PC-9 (cell line): ENCODE measurements at places on chromosomes 12 and 14.

DNA sequence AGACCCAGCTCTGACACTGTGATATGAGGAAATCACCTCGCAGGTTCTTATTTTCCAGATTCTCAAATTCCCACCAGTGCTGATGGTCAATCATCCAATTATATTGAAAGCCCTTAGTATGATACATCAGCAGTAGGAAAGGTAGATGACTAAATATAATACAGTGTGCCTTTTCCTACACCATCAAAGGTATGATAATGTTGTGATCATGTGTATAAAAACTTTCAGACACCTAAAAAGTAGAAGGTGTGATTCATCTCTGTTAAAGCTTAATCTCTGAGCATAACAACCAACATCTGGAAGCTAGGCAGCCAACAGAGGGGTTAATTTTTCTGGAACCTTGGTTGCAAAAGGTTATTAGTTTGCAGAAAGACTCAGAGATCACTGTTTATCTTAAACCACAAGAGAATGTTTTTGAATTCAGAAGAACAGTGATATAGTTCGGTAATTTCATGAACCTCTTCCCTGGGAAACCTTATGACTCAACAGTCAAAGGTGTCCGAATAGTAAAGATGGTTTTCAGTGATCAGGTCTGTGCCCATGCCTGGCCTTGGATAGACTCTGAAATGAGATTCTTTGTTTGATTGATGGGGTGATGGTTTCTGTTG lies 122.5 kb downstream of the ETV6 start:
- peaks cover 13% of the 10 kb centered on the region for H3K4me1 ChIP-seq
- H3K27ac ChIP-seq, result peak overlapping the region; percentile 54
- peaks cover 7% of the 10 kb centered on the region; the same call in 1 of the 2 replicates for H3K36me3 ChIP-seq
- DNase-seq, result peak; percentile 61

GRCh38 chr12:26122681-26123481 lies 2.0 kb downstream of the BHLHE41 start:
- H3K36me3 ChIP-seq, result peaks cover 15% of the 10 kb centered on the region
- peak; percentile 63 for DNase-seq
- no peaks in the 10 kb centered on the region for H3K27me3 ChIP-seq
- H3K27ac ChIP-seq, result peak overlapping the region; percentile 97
- peaks cover 48% of the 10 kb centered on the region for H3K4me1 ChIP-seq

- DNase-seq, result no peak
- no peak overlapping the region for H3K27ac ChIP-seq
- H3K36me3 ChIP-seq, result no peaks in the 10 kb centered on the region
Observed at GRCh38 chr14:60087668-60088067, 4.1 kb upstream of the PCNX4 start.

DNA sequence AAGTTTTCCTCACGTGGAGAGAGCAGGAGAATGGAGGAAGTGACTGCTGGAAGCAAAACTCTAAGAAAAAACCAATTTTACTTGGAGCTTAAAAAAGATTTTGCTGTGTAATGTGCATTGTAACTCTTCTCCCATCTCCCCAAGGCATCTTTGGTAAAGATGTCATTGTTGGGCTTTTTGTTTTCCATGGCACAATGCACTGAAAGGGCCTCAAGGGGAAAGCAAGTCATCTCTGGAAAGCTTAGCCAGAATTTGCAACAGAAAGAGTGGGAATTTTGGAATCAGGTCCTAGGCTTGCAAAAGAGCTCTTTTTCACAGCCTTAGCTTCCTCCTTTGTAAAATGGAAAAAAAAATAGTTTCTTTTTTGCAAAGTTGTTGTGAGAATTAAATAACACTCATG lies 7.9 kb upstream of the PPM1A start:
- no peaks in the 10 kb centered on the region for H3K27me3 ChIP-seq
- H3K27ac ChIP-seq, result no peak overlapping the region
- no peaks in the 10 kb centered on the region for H3K36me3 ChIP-seq
- no peak for DNase-seq

DNA sequence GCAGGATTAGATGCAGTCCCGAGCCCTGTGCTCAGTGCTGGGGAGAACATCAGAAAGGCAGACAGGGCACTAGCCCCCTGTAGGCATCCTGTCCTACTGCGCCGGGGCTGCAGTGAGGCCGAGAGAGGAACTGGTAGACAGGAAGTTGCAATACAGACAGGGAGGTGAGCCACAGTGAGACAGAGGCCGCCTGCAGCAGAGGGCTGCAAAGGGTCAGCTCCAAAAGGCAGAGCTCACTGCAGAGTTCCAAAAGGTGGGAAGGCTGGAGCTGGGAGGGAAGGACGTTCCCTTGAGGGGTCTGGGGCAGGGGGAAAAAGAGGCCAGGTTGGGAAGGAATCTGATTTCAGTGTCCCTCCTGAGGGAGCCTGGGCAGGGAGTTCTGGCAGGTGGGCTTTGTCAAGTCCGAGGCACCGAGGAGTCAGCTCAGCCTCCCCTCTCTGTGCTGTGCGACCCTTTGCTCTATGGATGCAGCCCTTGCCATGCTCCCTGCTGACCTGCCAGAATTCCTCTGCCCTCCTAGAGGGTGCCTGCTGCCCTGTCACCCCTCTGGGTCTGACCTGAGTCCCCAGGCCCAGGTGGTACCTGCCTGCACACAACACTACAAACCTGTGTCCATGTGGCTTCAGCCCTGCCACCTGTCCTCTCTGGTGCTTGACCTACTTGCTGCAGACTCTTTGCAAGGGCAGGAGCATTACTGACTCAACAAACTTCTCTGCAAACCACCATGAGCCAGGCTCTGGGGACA lies 63.5 kb downstream of the PRMT8 start:
- no peak for DNase-seq
- no peaks in the 10 kb centered on the region for H3K4me1 ChIP-seq
- no peaks in the 10 kb centered on the region for H3K36me3 ChIP-seq
- H3K4me3 ChIP-seq, result no peak overlapping the region

DNA sequence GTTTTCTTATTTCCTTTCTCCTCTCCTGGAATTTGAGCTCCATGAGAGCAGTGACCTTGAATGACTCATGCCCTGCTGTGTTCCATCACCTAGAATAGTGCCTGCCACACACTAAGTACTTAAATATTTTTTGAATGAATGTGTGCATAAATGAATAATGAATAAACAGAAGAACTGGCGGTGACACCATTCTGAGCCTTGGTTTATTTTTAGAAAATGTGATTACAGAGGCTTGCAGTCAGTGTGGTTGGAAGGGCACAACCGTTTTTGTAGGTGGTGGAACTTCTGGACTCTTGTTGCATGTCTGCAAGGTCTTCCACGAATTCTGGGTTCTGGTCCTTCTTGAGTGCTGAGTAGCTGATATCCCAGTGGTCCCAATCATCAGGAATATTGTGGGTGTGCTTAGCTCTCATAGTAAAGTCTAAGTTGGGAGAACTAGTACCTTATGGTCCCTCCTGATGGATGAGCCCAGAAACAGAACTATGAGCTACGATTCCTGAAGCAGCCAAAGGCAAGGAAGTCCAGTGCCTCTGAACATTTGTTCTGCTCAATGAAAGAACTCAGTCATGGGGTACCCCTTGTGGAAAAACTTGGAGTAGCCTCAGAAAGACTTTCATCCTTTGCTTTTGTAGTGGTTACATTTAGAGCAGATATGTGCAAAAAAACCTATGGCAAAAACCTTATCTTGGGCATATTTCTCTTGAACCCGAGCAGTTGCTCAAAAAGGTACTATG lies 28.8 kb upstream of the BHLHE41 start:
- peak; percentile 61 for DNase-seq
- no peaks in the 10 kb centered on the region for H3K36me3 ChIP-seq
- H3K4me1 ChIP-seq, result peaks cover 49% of the 10 kb centered on the region
- peak overlapping the region; percentile 75 for H3K27ac ChIP-seq
- no peaks in the 10 kb centered on the region for H3K27me3 ChIP-seq

DNA sequence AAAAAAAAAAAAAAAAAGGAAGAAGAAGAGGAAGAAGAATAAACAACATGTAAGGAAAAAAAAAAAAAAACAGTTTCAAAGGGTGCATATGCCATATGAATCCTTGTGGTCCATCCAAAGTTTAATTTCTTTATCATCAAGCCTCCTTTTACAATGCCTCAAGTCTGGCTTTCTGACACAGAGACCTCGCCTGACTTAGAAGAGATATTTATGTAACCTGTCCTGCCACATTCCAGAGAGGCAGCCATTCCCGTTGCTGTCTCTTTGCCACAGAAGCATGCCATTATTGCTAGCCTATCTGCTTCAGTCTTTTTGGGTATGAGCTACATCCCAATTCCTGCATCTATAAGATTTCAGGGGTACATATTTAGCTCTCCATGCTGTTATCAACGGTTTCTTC lies 596.7 kb upstream of the ATP2B1 start:
- H3K27ac ChIP-seq, result no peak overlapping the region
- H3K4me1 ChIP-seq, result peaks cover 10% of the 10 kb centered on the region
- H3K36me3 ChIP-seq, result no peaks in the 10 kb centered on the region
- no peaks in the 10 kb centered on the region for H3K27me3 ChIP-seq
- DNase-seq, result peak; percentile 49
- H3K4me3 ChIP-seq, result no peak overlapping the region

GRCh38 chr14:36514278-36515104 lies 5.5 kb downstream of the NKX2-1 start:
- H3K27me3 ChIP-seq, result 0 out of 2 replicates have a peak, but pooled peaks cover 3% of the 10 kb centered on the region
- H3K27ac ChIP-seq, result no peak overlapping the region
- no peaks in the 10 kb centered on the region for H3K36me3 ChIP-seq
- no peak overlapping the region for H3K4me3 ChIP-seq
- H3K4me1 ChIP-seq, result no peaks in the 10 kb centered on the region

GRCh38 chr14:94120667-94121340 lies 8.6 kb downstream of the IFI27L2 start:
- H3K4me1 ChIP-seq, result no peaks in the 10 kb centered on the region
- DNase-seq, result no peak
- 0 out of 2 replicates have a peak, but pooled peaks cover 4% of the 10 kb centered on the region for H3K27me3 ChIP-seq
- H3K4me3 ChIP-seq, result no peak overlapping the region

DNA sequence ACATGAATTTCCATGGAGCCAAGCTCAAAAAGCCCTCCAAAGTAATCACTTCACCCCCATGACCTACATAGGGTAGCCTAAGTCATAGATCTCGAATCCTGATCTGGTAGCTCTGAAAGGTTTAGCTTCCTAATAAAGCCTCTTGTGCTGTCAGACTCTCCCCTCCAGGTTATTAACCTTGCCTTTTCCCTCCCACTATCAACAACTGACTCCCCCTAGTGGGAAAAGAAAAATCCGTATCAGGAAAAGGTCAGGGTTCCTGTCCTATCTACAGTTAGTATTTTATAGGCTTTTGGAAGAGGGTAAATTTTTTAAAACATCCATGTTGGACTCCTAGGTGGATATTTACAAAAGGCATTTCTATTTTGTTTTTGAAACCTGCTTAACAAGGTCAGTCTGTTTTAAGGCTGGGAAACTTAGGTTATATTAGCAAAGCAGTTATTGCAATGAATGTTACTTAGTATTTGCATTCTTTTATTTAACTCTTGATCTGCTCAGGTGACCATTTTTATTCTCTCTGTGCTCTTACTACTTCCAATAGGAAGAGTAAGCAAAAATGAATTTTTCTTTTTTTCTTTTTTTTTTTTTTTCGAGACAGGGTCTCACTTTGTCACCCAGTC lies 8.0 kb downstream of the YY1 start:
- peak; percentile 42 for DNase-seq
- H3K27me3 ChIP-seq, result no peaks in the 10 kb centered on the region
- H3K4me3 ChIP-seq, result no peak overlapping the region
- H3K4me1 ChIP-seq, result peaks cover 2% of the 10 kb centered on the region; the same call in 1 of the 2 replicates
- no peak overlapping the region for H3K27ac ChIP-seq

DNA sequence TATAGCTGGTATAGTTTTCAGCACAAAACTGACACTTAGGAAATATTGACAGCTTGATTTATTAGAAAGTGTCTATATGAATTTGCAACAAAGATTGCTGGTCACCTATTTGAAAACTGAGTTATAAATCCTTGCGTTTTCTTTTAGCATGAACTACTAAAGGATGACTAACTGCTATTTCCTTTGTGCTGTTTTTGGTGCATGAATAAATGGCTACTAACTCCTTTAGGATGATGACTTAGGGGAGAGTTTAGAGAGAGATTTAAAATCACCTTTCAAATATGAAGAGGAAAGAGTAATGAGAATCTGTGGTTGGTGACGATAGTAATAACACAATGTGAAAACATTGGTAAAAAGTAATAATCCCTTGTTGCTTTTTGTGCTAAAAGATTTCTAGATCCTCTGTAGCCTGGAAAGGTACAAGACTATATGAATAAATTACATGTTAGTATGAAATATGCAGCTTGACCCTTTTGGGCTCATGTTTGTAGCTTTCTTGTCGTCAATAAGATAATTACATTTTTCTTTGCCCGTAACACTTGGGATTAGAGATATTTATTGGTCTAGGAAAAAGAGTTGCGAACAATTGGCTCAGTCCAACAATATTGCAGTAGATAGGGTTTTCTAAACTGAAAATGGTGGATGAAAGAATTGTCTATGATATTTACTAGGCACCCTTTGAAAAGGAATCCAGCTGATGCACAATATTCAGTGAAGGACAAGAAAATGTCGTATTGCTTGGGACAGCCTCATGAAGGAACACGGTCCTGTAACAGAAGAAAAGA lies 453.0 kb downstream of the ADAMTS20 start:
- no peaks in the 10 kb centered on the region for H3K36me3 ChIP-seq
- no peaks in the 10 kb centered on the region for H3K4me1 ChIP-seq
- H3K27ac ChIP-seq, result no peak overlapping the region
- DNase-seq, result no peak

DNA sequence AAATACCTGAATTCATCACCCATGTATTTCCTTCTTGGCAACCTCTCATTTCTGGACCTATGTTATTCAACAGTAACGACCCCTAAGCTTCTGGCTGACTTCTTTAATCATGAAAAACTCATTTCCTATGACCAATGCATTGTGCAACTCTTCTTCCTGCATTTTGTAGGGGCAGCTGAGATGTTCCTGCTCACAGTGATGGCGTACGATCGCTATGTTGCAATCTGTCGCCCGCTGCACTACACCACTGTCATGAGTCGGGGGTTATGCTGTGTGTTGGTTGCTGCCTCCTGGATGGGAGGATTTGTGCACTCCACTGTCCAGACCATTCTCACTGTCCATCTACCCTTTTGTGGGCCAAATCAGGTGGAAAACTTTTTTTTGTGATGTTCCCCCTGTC lies 356 bp downstream of the OR4Q2 start:
- no peaks in the 10 kb centered on the region for H3K4me1 ChIP-seq
- H3K4me3 ChIP-seq, result no peak overlapping the region
- no peak overlapping the region for H3K27ac ChIP-seq

GRCh38 chr12:93341409-93342049 lies 36.2 kb upstream of the NUDT4 start:
- no peaks in the 10 kb centered on the region for H3K27me3 ChIP-seq
- no peak overlapping the region for H3K4me3 ChIP-seq
- no peak for DNase-seq
- no peak overlapping the region for H3K27ac ChIP-seq

- H3K36me3 ChIP-seq, result no peaks in the 10 kb centered on the region
- H3K27ac ChIP-seq, result no peak overlapping the region
- no peak for DNase-seq
- no peaks in the 10 kb centered on the region for H3K4me1 ChIP-seq
Observed at GRCh38 chr14:44830371-44830770, 131.4 kb downstream of the KLHL28 start.

GRCh38 chr12:130029151-130029550 lies 125.3 kb upstream of the TMEM132D start:
- DNase-seq, result no peak
- H3K4me1 ChIP-seq, result no peaks in the 10 kb centered on the region
- no peak overlapping the region for H3K4me3 ChIP-seq

- H3K4me3 ChIP-seq, result peak overlapping the region; percentile 47
- no peak for DNase-seq
- H3K27ac ChIP-seq, result no peak overlapping the region
- no peaks in the 10 kb centered on the region for H3K36me3 ChIP-seq
- no peaks in the 10 kb centered on the region for H3K4me1 ChIP-seq
- no peaks in the 10 kb centered on the region for H3K27me3 ChIP-seq
Observed at GRCh38 chr12:24795699-24796347, 153.1 kb downstream of the BCAT1 start.
